ENCODE measurements at places on chromosomes 12 and 14. TPM values are rescaled to one million over a fixed set of nuclear protein-coding genes. Genes with fewer than 3 reads are reported as not detected.

The RERGL gene
- total RNA-seq, result not detected

The CLEC1B gene
- total RNA-seq, result 21.1 TPM

The ANKRD33 gene
- total RNA-seq, result not detected

The SIX1 gene
- not detected for total RNA-seq

The SYNDIG1L gene
- not detected for total RNA-seq

The KRT79 gene
- total RNA-seq, result not detected

- no peak for DNase-seq
Observed at GRCh38 chr12:108448246-108448645, 66.8 kb upstream of the FICD start.

DNA sequence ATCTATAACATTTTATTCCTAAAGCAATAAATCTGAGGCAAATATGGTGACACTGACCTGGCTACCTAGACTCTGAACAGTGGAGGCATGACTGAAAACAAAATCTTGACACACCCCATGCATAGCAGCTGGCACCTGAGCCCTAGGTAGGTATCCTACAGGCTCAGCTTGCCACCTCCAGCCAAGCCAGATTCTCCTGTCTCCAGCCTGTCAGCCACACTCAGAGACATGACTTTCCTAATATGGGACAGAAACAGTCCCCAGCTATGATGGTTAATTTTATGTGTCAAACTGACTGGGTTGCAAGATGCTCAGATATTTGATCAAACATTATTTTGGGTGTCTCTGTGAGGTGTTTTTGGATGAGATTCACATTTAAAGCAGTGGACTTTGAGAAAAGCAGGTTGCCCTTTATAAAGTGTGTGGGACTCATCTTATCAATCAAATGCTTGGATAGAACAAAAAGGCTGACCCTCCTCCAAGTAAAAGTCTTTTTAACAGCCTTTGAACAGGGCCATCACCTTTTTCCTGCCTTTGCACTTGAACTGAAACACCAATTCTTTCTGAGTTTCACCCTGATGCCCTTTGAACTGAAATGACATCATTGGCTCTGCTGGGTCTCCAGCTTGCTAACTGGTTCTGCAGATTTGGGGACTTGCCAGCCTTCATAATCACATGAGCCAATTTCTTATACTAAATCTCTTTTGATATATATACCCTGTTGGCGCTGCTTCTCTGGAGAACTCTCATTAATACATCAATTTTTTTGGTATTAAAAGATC lies 125.4 kb downstream of the LLPH start:
- no peak for DNase-seq

- no peak for DNase-seq
Observed at GRCh38 chr14:51816031-51816430, 44.4 kb upstream of the GNG2 start.

DNA sequence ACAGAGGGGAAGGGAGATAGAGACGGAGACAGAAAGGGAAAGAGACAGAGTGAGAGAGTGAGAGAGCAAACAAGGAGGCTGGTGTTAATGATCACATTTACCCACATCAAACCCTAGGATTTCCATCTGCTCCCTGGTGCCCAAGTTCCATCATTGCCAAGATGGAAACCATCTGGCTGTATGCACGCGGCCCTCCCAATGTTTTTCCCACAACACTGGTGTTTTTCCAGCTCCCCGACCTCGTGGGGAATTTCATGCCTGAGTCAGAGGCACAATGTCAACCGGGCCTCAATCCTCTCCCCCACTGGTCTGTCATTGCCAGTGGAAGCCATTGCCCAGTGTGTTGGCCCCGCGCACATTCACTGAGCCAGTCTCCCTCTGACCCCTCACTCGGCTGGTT lies 19.9 kb upstream of the BDKRB2 start:
- DNase-seq, result no peak

DNA sequence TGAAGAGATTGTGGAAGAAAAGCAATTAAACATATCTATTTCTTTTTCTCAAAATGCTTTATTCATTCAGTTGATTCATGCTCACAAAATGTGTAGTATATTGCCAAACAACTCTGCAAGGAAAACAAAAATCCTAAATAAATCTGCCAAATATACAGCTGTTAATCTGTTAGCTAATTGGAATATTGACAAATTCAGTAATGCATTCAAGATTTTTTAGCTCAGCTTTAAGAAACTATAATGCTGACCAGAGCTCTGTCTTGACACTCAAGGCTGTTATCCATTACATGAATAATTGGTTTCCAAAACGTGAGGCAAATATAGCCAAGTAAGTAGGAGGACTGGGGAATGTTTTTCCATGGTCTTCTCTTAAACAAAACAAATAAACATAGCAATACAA lies 146.8 kb downstream of the TMTC2 start:
- DNase-seq, result no peak

DNA sequence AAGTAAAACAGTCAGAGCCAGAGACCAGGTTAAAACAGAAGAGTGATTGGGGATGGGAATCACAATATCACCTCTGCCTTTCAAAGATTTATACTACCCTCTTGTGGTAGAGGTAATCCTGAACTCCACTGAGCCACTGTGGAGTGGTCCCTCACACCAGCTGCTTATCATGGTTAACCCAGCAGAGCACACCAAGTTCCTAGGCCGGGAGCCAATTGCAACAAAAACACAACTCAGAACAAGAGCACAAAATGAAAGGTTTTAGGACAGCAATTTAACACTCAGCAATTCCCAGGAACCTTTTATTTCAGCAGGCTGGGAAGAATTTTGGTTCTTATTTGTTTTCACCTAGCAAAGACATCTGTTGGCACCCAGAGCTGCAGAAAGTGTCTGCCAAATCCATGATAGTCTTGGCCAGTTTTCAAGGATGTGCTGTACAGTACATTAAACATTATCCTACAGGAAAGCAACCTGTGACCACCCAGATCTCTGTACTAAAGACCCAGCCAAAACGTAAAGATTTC lies 220.5 kb upstream of the ATXN7L3B start:
- DNase-seq, result no peak

DNA sequence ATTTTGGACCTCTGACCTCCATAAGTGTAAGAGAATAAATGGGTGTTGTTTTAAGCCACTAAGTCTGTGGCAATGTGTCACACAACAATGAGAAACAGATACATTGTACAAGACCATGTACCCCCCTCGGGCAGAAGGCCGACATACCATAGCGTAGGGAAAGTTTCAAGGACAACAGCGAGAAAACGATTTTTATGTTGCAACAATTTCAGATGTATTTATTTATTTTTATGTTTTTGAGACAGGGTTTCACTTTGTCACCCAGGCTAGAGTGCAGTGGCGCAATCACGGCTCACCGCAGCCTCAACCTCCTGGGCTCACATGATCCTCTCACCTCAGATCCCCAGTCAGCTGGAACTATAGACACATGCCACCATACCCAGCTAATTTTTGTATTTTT lies 136.4 kb upstream of the NCOR2 start:
- no peak for DNase-seq

DNA sequence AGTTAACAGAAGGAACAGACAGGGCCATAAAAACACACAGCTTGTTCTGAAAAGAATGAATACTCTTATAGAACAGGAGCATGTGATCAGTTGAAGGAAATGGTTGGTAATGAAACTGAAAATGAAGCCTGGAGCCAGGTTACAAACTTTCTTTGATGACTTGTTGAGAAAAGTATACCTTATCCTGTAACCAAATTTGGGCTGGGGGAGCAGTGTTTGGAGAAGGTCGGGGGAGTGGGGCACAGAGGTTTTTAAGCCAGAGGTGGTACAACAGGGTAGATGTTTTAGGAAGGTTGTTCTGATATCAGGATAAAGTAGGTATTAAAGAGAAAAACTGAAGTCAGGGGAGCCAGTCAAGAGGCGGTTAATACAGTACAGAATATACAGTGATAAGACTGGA lies 8.2 kb downstream of the GOLT1B start:
- no peak for DNase-seq

- DNase-seq, result no peak
Observed at GRCh38 chr12:71702590-71702989, 16.7 kb downstream of the TMEM19 start.

DNA sequence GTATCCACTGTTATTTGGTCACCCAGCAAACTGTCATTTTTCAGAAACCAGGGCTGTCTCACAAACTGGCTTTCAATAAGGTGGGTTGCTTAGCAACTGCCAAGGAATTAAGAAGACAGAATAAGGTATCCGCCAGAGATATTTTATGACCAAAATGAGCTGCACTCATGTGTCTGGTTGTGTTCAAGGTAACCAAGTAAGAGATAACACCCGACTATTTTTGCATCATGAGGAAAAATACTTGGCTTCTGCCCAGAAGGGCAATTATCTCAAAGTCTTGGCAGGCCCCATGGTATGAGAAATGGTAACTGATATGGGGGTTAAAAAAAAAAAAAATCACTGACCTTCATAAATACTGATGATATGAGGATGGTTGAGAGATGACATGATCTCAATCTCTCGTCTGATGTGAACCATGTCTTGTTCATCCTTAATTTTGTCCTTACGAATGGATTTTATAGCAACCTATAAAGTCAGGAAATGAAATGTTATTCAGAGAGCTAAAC lies 32.6 kb downstream of the NUAK1 start:
- DNase-seq, result no peak

DNA sequence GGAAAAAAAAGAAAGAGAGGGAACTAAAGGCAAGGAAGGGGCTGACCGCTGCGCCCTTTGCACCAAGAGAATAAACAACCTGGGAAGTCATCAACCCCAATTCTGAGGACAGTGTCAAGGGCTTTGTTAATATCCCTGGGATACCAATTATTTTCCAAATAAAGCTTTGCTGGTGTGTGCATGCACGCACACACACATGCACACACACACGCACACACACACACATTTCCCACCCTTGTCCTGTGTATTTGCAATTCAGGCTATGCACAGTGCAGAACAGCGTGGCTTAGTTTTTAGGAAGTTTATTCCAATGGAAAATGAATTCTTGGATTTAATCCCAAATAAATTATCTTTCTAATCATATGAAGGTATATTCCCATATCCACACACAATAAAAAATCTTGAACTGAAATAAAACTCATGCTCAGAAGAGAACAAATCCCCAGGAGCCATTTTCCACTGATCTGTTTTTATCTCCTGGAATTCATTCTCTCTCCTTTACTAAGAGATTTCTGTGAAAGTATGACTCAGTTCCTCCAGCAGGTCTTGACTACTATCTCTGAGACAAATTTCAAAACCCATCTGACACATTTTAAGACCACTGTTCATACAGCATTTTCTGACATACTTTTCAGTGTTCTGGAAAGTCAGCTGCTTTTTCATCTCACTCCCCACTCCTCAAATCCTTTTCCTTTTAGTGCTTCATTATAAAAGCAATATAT lies 334.4 kb upstream of the ATP2B1 start:
- no peak for DNase-seq

GRCh38 chr12:71041476-71041875 lies 116.3 kb downstream of the TSPAN8 start:
- DNase-seq, result no peak

DNA sequence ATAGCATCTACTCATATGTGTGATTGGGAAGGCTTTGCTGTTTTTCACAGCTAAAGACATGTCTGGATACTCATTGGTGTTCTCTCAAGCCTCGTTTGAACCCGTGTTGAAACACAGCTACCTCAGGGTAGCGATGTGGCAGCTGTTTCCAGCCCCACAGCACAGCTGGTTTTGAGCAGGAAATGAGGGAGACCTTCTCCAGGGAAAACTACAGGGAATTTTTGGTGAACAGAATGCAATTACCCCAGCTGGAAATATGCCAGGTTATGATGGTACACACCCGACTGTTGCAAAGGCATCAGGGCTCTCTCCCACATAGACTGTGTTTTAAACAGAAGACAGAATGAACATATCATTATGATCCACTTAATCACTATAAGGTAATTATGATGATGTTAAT lies 828.9 kb downstream of the VRK1 start:
- no peak for DNase-seq

GRCh38 chr12:120936197-120936596 lies 32.0 kb upstream of the SPPL3 start:
- no peak for DNase-seq

- DNase-seq, result no peak
Observed at GRCh38 chr12:61854902-61855301, 405.3 kb upstream of the USP15 start.

- no peak for DNase-seq
Observed at GRCh38 chr12:125786143-125786542, 720.9 kb downstream of the AACS start.

DNA sequence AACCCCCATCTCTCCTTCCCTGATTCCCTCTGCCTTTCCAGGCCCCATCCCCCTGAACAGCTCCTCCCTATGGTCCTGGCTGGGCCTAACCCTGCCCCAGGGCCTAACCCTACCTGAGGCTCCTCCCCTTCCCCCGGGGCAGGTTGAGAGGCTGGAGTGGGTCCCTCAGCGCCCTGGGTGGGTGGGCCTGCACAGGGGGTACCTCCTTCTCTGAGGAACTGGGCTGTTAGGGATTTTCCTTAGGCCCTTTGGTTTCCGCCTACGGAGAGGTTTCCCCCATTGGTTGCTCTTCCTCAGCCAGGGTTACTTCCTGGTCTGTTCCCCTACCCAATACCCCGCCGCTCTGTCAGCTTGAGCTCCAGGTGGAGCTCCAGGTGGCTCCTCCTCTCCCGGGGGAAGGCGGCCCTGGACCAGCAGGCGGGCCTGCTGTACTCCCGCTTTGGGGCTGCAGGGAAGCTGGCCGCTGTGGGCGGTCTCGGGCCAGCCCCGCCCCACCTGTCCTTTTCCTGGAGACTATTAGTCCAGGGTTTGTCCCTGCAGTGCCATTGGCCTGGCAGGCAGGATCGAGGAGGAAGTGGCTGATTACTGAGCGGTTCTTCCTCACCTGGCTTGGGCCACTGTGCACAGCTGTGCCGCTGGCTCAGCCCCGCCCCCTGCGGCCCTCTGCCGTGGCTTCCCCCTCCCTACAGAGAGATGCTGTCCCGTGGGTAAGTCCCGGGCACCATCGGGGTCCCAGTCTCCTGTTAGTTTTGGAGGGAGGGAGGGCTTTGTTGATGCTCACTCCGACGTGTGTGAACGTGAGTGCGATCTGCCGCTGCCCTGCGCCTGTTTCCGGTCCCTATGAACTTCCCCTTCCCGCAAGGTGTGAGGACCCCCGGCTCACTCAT lies 2.5 kb downstream of the C12orf57 start:
- peak; percentile 65 for DNase-seq

- no peak for DNase-seq
Observed at GRCh38 chr12:49972129-49972528, 618 bp upstream of the AQP6 start.

DNA sequence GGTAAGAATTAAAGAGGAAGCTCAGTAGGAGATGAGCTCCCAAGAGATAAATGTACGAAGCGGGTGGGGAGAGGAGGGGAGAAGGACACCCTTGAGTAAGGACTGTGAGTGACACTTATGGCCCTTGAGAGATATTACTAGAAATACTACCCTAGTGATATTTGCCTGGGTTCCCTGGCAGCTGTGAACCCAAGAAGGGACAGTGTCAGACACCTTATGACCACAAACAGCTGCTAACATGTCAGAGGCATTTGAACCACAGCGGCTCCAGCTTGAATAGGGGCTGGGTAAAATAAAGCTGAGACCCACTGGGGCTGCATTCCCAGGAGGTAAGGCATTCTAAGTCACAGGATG lies 19.6 kb upstream of the SLC6A12 start:
- no peak for DNase-seq

- DNase-seq, result no peak
Observed at GRCh38 chr14:103391048-103391447, 5.8 kb downstream of the MARK3 start.

GRCh38 chr12:47975036-47975620 lies 11.7 kb downstream of the TMEM106C start:
- no peak for DNase-seq

Data from T-helper 17 cell (primary cell).